ENCODE measurements at places on chromosomes 7 and 10.

DNA sequence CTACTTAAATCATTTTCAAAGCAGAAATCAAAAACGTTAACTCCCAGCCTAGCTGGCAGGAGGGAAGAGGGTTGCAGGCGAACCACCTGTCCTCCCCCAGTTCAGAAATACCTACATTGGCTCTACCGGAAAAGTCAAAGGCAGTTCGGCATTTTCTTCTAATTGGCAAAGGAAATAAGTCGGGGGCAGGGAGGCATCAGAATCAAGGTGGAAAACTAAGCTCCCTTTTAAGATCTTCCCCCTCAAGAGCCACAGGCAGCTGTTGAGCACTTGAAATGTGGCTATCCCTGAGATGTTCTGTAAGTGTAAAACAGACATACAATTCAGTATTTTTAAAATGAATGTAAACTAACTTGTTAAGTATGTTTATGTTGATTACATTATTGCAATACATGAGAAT lies 957 bp upstream of the ELMO1 start:
- no peak for DNase-seq

DNA sequence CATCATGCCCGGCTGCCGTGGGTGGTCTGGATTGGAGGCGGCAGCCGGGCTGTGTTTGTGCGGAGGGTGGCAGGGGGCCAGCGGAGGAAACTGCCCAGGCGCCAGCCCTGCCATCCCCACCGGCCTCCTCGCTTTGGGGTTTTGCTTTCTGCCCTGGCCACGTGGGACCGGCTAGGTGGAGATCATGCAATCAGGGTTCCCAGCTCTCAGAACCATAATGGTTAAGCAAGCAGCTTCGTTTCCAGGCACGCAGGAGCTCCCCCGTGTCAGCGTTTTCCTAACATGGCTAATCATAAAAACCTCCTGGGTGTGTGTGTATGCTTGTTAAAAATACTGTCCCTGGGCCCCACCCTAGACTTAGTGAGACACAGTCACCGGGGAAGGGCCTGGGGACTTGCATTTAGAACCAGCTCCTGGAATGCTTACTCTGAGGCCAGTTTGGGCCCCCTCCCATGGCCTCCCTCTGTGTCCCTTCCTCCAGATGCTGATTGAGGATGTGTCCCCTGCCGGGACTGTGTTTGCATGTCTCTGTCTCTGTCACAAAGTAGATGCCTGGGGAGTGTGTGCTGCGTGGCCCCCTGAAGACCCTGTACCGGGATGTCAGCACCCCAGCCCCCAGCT lies 119.3 kb downstream of the CUX1 start:
- DNase-seq: no peak

DNA sequence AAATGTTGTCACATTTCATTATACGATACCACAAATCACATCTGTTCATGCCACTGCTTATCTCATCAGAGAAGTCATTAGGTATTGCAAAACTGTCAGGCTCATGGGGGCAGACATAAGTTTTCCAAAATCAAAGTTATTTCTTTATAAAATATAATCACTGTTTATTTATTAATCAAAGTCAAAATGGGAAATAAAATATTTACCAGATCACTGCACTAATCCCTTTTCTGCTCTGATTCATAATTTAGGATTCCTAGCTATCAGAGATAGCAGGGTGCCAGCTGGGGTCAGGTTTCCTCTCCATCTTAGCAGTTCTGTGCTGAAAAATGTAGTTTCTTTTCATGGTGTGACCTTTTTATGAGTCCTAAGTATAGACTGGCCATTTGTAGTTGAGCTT lies 117.7 kb upstream of the LANCL2 start:
- DNase-seq: no peak

- no peak for DNase-seq
Measured at GRCh38 chr10:26690731-26691475, 6.6 kb upstream of the PDSS1 start.

DNA sequence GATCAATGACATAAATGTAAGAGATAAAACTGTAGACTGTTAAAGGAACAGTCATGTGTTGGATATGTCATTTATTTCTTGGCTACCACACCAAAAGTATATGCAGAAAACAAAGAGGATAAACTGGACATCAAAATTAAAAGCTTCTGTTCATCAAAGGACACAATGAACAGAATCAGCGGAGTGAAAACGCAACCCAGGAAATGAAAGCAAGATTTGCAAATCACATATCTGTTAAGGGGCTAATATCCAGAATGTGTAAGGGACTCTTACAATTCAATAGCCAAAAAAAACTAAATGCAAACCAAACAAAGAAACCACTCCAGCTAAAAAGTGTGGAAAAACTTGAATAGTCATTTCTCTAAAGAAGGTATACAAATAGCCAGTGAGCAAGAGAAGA lies 164.3 kb downstream of the ZMYND11 start:
- DNase-seq: no peak

GRCh38 chr7:94297397-94297838 lies 97.3 kb upstream of the COL1A2 start:
- DNase-seq: no peak

DNA sequence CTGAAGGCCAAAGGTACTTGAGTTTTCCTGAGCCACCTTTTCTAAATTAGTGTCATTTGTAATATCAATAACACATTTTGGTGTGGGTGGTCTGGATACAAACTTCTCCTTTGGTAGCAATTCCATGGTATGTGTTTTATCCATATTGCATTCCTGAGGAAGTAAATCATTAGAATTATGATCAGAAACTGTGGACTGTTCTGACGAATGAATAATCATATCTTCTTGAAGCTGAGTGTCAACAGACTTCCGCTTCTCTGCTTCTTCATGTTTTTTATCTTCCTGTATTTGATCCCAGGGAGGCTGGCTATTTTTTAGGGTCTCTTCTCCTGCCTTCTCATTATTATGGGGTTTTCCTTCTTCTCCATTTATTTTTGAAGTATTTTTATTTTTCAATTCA lies 81.4 kb downstream of the NRBF2 start:
- no peak for DNase-seq

DNA sequence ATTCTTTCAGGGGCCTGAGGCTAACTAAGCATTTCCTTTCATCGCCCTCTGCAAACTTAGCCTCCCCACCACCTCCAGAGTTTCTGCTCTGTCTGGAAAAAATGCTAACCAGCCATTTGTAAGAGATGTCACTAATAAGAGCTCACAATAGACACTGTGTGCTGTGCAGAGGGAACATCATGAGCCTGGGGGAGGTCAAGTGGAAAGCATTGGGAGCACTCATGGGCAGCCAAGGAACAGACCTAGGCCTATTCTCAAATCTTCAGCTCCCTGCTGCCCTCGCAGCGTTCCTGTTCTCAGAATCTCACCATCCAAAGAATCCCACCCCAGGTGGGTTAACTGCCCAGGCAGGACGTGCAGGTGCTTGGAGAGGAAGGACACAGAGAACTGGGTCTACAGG lies 27.1 kb upstream of the GPAM start:
- no peak for DNase-seq

GRCh38 chr10:29873941-29874484 lies 185.4 kb downstream of the JCAD start:
- no peak for DNase-seq

- no peak for DNase-seq
Measured at GRCh38 chr7:114790521-114790920, 131.4 kb upstream of the MDFIC start.

All from activated T-cell treated with anti-CD3 and anti-CD28 coated beads for 4 hours (primary cell).